ENCODE measurements at places on chromosomes 1 and 21.

DNA sequence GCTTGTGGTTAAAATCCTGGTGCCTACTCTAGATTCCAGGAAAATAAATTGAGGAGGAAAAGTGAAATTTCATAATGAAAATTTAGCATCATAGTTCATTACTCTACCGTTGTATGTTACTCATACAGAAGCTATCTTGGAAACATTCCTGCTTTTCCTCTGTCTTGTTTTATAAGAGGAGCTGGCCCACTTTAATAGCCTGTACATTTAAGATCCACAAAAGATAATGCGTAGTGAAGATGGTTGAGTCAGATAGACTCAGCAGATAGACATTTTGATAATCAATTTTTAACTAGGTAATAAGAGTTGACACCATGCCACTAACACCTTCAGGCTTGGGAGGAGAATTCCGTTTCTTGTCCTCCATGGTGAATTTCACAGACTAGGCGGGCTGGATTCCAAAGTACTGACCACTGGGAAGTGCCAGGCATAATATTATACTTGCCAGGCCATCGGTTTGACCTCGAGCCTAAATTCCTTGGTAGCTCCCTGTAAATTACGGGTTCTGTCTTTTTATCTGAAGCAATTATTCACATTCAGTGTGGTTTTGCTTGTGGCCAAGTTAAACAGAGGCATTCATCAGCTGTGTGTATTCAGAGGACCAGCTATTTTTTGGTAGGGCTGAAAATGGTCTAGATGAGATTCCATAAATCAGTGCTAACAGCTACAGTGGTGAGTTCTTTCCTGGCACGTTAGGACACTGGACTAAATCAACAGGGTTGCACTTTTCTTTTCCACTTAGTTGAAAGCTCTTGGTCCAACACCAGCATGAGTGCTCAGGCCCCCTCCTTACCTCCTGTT, 111.9 kb upstream of the KAZN start:
- DNase-seq = no peak

GRCh38 chr1:215458562-215458961, 108.5 kb upstream of the KCTD3 start:
- no peak for DNase-seq

GRCh38 chr1:230272557-230272956, 153.6 kb downstream of the PGBD5 start:
- DNase-seq = no peak

DNA sequence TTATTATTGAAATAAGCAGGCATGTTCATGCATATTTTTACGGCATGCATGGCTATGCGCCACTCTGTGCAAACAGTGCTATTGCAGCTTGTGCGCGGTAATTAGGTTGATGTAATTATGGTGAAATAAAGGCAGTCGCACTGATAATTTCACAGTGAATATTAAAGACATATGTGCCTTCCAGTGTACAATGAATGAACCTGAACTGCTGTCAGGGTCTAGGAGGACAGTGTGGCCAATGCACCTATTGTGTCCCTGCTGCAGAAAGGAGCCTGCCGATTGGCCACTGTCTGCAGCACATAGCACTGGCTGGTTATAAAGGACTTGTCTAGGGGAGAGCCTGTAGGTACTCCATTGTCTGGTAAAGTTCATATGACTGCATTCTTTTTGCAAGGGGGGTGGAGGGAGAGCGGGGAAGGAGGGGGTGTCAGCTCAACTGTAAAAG, 340.4 kb downstream of the USP25 start:
- no peak for DNase-seq

DNA sequence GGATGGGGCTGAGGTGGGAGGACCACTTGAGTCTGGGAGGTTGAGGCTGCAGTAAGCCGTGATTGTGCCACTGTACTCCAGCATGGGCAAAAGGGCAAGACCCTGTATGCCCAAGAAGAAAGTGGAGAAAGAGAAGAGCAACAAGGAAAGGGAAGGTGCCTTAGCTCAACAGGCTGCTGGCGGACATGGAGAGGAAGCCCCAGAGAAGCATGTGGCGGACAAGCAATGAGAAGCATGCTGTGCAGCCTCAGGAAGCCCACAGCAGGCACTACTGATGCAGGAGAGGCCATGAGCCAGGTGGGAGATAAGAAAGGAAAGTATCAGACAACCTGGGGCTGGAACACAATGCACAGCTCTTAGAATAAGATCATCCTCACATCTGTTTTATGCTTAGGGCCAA, 32.6 kb upstream of the GNG4 start:
- no peak for DNase-seq

GRCh38 chr1:45687754-45688740, at the start of gene TMEM69:
TSS of gene TMEM69 (plus strand) at chr1:45688181. CDS start at chr1:45691069, 2,888 bp downstream.
- DNase-seq = peak; percentile 41

DNA sequence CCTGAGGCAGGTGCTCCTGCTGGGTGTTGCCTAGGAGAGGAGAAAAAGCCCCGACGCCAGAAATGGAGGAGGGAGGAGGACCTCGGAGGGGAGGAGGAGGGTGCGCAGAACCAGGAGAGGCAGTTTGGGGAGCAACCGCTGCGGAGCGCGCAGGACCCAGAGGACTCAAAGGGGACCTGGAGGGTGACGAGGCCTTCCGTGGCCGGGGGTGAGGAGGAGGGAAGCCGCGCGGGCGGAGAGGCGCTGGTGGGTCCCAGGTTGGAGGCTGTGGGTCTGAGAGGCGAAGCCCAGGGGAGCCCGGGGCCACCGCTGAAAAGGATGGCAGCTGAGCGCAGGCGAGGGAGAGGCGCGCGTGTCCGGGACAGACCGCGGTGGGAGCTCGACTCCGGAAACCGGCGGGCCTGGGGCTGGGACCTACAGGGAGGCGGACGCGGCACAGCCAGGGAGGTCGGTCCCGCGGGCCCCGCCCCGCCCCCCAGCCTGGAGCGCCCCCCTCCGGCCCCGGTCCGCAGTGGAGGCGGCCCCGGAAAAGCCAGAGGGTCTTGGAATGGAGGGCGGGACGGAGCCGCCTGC, 15.1 kb downstream of the RNF223 start:
- DNase-seq = no peak

GRCh38 chr1:206954459-206955342, 8.4 kb upstream of the PIGR start:
- DNase-seq = no peak

DNA sequence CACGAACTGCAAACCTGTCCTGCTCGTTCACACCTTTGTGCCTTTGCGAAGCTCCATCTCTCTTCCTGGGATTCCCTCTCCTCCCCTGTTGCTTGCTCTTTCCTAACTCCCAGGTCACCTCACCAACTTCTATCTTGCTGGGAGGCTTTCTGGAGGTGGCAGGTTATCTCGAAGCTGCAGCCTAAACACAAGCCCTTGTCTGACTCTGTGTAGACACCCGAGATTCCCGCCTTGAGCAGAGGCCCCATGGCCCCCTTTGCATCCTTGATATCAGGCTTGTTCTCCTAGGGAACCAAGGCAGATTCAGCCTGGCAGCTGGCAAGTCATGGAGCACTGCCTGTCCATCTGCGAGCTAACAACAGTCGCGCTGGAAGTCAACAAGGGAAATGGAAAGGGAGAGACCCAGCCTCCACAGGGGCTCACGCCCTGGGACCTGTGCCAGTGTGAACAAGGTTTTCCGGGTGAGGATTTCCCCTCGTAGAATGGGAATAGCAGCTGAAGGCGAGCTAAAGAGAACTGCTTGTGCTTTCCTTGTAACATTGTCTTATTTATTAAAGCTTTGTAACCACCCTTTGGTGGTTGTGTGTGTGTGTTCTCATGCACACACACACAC, 109.5 kb upstream of the JUN start:
- no peak for DNase-seq

- DNase-seq = peak; percentile 37
Observed at GRCh38 chr1:110672001-110672752, 2.6 kb downstream of the KCNA3 start.

DNA sequence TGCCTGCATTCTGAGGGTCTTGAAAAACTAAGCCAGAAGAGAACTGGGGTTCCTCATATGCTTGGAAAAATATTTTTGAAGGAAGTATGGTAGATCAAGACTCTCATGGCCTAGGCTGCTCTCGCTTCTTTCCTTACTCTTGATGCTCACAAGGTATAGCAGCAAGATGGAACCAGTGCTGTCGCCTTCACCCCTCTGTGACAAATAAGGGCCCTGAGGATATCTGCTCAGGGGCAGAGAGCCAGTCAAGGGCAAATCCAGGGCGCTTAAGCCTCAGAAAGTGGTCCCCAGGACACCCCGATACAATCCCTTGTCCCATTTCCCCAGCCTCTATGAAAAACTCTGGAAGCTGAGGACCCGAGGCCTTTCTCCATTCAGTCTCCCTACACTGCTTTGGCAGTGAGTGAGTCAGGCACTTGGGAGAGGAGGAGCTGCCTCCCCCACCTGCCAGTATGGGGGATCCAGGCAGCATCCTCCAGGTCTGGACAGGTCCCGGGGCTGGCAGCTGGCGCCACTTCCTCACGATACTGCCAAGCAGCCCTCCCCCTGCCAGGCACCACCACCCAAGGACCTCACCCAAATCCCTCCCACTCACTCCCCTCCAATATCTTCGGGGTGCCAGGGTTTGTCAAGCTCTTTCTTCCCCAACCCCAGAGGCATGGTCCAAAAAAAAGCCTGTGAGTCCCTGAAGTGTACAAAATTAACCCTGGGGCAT, 1.3 kb downstream of the IGSF9 start:
- DNase-seq = no peak

- DNase-seq = no peak
Observed at GRCh38 chr1:219358080-219358479, 184.4 kb downstream of the LYPLAL1 start.

DNA sequence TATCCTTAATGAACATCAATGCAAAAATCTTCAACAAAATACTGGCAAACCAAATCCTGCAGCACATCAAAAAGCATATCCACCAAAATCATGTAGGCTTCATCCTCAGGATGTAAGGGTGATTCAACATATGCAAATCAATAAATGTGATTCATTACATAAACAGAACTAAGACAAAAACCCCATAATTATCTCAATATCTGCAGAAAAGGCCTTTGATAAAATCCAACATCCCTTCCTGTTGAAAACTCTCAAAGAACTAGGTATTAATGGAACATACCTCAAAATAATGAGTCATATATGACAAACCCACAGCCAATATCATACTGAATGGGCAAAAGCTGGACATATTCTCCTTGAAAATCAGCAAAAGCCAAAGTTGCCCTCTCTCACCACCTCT, 54.6 kb upstream of the DEPDC1 start:
- DNase-seq = no peak

GRCh38 chr1:244084763-244085162, 33.7 kb downstream of the ZBTB18 start:
- no peak for DNase-seq

DNA sequence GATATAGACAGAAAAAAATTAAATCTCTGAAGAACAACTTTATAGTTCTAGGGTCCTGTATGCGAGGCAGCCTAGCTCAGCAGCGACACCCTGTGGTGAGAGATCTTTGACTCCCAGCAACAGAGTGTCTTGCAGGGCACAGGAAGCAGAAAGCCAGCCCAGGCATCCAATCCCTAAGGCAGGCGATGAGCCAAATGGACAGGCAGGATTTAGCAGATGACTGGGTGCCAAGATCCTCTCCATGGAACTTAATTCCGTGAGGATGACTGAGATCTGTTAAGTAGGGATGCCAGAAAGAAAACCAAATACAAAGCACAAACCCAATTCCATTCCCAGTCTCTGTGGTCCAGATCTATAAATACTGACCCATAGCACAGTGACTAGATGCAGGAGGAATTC, 38.8 kb downstream of the HLCS start:
- peak; percentile 6 for DNase-seq

DNA sequence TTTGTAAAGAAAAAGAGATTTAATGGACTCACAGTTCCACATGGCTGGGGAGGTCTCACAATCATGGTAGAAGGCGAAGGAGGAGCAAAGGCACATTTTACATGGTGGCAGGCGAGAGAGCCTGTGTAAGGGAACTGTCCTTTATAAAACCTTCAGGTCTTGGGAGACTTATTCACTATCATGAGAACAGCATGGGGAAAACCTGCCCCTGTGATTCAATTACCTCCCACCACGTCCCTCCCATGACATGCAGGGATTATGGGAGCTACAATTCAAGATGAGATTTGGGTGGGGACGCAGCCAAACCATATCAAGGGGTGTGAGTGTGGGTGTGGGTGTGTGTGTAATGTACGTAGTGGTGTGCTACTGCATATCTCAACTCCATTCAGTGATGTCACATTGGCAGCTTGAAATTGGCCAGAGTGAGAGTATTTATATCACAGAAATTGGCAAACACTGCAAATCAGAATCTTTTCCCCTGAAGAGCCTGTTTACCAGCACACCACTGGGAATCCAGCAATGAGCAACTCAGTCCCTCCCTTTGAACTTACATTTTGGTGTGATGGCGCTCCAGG, 5.4 kb downstream of the ARHGEF10L start:
- no peak for DNase-seq

DNA sequence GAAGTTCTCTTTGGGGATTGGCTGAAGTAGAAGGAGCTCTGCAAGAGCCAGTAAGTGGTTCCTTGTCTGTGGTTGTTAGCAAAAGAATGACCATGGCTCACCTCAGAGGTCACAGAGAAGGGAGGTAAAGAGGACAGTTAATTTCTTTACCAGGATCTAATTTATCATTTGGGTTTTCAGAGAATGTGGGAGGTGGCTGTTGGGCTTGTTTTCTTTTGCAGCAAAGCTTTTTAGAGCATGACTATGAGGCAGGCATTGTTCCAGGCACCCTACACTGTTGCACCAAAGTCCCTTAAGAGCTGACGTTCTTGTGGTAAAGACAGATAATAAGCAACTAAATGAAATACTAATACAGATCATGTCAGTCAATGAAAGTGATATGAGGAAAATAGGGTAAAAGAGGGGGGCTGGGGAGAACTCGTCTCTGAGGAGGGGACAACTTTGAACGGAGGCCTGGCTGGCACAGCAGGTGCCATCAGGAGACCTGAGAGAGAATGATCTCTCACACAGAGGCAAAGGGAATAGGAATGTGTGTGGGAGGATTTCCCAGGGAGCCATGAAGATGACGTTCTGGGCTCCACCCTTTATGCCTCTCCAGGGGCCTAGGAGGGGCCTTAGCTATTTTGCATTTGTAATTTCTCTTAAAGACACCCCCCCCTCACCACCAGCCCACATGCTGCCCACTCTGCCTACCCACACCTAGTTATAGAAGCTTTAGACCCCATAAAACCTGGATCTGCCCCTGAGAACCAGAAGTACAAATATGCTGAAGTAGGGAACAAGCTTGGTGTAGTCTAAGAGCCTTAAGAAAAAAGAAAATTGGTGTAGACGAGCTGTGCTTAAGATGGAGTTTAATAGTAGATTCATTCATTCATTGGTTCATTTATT, 177.5 kb downstream of the ROR1 start:
- no peak for DNase-seq

- no peak for DNase-seq
Observed at GRCh38 chr1:152412756-152413155, 1.3 kb downstream of the CRNN start.

All from activated CD8-positive, alpha-beta memory T cell treated with anti-CD3 and anti-CD28 coated beads for 1 hour (primary cell).